NCI-H2029 treated with DMSO at 0.1 percent for 48 hours (cell line): ENCODE measurements at places on chromosomes 1 and 21.
A peak's percentile ranks its signal among the peaks of the same experiment; 100 is the strongest.

- no peak for DNase-seq
Observed at GRCh38 chr1:209882942-209883340, 55.1 kb upstream of the SYT14 start.

DNA sequence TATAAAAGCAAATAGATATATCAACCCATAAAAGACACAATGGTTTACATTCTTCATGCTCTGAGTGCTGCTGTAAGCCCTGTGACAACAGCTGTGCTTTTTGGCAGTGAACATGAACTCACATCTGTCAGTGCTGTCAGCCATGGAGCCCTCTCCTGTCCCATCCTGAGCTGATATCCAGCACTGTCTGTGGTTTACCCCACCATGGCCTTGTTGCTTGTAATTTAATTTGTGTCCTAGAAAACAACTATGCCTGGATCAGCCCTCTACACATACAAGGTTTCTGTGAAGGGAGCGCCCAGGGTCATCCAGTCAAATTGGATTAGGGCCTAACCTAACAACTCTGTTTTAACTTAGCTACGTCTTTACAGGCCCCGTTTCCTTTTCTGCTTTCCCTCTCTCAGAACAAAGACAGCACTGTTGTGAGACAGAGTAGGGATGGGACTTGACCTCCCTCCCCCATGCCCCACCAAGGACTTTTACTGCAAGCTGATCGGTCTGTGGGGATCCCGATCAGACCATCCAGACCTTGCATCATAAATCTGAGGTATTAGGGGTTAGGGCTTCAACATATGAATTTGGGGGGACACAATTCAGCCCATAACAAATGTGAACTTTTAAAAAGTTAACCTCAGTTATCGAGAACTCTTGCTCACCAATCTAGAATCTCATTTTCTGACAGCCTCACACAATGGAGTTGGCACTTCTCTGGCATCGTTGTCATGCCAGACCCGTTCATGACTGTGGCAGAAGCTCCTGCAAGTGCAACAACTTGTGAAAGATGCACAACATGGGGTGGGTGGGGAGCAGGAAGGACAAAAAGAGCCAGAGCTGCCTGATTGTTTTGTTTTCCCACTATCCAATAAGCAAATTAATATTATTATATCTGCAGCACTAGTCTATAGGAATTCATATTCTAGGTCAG, 16.4 kb upstream of the SLC44A3 start:
- DNase-seq: peak; percentile 48

DNA sequence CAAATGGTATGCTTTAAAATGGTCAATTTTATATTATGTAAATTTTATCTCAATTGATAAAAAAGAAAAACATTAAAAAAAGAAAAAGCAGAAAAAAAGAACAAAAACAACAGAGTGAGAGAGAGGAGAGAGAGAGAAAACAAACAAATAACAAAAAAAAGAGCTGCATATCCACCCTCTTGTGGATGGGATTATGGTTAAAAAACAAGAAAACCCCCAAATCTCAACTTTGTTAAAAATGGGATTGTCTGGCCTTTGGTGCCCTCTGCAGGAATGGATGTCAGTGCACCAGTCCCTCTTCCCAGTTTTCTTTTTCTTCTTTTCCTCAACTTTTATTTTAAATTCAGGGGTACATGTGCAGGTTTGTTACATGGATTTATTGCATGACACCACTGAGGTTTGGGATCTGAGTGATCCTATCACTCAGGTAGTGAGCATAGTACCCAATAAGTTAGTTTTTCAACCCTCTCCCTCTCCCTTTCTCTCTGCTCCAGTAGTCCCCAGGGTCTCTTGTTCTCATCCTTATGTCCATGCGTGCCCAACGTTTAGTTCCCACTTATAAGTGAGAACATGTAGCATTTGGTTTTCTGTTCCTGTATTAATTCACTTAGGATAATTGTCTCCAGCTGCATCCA, 28.1 kb downstream of the RNF187 start:
- no peak for DNase-seq

GRCh38 chr1:21624571-21625389, 44.4 kb downstream of the RAP1GAP start:
- peak; percentile 40 for DNase-seq

- no peak for DNase-seq
Observed at GRCh38 chr1:231161667-231162296, at the start of gene TRIM67. Gene TRIM67 (plus strand): TSS chr1:231162058. CDS start chr1:231162970, 912 bp downstream.

- no peak for DNase-seq
Observed at GRCh38 chr1:50659107-50659662, 235.9 kb upstream of the DMRTA2 start.

- DNase-seq: peak; percentile 39
Observed at GRCh38 chr1:5507340-5507739, 484.9 kb downstream of the NPHP4 start.

- no peak for DNase-seq
Observed at GRCh38 chr21:41671859-41672542, 94.9 kb downstream of the RIPK4 start.

- DNase-seq: no peak
Observed at GRCh38 chr1:51346086-51346942, 16.0 kb upstream of the TTC39A start.

DNA sequence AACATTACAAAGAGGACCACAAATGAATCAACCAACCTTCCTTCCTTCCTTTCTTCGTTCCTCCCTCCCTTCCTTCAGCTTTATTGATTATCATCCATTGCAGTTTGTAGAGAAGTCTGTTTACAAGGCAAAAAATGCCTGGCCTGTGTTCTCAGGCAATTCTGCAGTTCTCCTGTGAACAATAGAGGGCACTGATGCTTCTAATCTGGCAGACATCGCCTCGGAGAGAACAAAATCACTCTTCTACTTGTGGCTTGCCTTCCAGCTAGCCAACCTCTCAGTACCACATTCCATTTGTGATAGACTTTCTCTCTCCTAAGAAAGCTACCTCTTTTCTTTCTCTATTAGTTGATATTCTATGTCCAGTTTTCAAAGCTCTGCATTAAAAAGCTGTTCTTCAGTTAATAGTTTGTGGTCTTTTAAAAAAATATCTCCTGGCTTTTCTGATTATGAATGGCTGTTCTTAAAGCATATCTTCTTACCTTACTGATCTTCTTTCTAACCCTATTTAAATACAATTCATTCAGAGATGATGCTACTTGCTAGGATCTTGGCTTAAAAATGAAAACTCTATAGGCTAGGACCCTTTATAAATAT, 26.9 kb upstream of the ESRRG start:
- DNase-seq: peak; percentile 24
